CD4-positive, alpha-beta T cell treated with Interleukin-12 subunit alpha and Interleukin-12 subunit beta, for 1 hour (primary cell): ENCODE measurements at places on chromosomes 11 and 22.

DNA sequence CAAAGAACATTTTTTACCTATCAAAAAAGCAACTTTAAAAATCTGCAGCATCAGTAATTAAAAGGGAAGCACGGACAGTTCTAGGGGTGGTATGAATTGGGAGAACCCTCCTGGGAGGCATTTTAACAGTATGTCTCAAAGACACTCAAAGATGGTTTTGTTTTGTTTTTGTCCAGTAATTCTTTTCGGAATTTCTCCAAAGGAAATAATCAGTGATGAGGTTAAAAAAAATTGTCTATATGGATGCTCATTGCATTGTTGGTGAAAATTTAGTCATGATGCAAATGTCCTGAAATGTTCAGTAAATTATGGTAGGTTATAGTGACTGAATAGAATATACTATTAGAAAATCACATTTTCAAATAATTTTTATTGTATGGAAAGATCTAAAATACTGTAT lies 115.1 kb downstream of the ATXN10 start:
- no peak for DNase-seq

GRCh38 chr22:46892866-46893265 lies 130.4 kb downstream of the TBC1D22A start:
- no peak for DNase-seq

- no peak for DNase-seq
These were observed 18.9 kb upstream of the CARD18 start for GRCh38 chr11:105158436-105158835.

GRCh38 chr22:24996420-24996952 lies 44.0 kb downstream of the KIAA1671 start:
- DNase-seq, result no peak

DNA sequence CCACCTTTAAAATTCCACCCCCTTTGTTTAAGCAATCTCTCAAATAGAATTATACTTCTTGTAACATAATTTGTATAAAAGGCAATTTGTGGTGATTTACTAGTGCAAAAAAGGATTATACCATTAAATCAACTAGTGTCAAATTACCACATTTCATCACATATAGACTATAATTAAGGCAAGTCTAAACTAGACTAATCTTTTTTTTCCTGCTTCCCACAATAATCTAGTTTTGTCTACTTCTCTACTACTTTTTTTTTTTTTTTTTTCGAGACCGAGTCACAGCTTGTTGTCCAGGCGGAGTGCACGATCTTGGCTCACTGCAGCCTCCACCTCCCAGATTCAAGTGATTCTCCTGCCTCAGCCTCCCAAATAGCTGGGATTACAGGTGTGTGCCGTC lies 36.1 kb upstream of the FZD4 start:
- no peak for DNase-seq

- DNase-seq, result peak; percentile 2
These were observed 179.7 kb downstream of the TBC1D22A start for GRCh38 chr22:46941968-46942798.
